Renal cortex interstitium (tissue), 15 donors: ENCODE measurements at places on chromosomes 2 and 18. TPM values are rescaled to one million over a fixed set of nuclear protein-coding genes. Genes with fewer than 3 reads are reported as not detected.

C2orf78 gene
- polyA plus RNA-seq = not detected

DNA sequence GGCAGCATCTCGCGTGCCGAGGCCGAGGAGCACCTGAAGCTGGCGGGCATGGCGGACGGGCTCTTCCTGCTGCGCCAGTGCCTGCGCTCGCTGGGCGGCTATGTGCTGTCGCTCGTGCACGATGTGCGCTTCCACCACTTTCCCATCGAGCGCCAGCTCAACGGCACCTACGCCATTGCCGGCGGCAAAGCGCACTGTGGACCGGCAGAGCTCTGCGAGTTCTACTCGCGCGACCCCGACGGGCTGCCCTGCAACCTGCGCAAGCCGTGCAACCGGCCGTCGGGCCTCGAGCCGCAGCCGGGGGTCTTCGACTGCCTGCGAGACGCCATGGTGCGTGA lies 10.7 kb downstream of the ZAP70 start:
- DNase-seq = no peak

- no peak for DNase-seq
These were observed 129.3 kb upstream of the CCDC150 start for GRCh38 chr2:196510246-196510645.

- DNase-seq = no peak
These were observed 440 bp upstream of the UGGT1 start for GRCh38 chr2:128090575-128090944.

- DNase-seq = no peak
These were observed 482.2 kb downstream of the SPAG16 start for GRCh38 chr2:213766465-213766901.

DNA sequence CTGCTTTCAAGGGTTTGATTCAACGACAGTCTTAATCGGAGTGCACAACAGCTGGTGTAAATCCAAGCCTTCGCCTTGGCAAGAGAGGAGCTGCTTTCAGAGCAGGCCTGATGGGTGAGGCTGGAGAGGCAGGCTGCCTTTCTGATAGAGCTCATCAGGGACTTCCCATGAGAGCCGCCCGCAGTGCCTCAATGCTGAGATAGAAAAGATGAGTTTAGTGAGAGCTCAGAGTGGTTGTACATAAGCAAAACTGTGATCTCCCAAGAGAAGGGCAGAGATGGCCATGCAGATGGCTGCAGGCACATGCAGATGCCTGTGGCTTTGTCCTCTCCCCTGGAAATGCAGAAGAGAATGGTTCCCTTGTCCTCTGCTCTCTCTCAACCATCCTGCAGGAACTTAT lies 122.1 kb downstream of the ARL4C start:
- no peak for DNase-seq

STPG4 gene
- polyA plus RNA-seq = 0.37 TPM

- no peak for DNase-seq
These were observed 29.6 kb upstream of the TMEM177 start for GRCh38 chr2:119649364-119649917.

DNA sequence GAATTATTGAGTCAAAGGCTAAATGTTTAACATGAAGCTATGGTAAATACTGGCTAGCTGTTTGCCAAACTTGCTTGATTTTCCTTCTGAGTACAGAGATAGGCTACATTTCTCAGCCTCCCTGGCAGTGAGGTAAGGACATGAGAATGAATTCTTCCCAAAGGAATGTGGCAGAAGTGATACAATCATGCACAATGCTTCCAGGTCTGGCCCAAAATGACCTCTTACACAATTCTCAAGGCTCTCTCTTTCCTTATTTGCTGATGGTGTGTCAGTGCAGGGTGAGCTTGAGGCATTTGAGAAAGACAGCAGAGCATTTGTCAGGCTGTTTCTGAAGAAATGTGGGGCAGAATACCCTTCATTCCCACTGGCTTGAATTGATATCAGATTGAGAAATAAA lies 95.6 kb upstream of the NABP1 start:
- no peak for DNase-seq

ALK gene
- polyA plus RNA-seq = 0.35 TPM

ACTR3 gene
- 170 TPM for polyA plus RNA-seq

DNA sequence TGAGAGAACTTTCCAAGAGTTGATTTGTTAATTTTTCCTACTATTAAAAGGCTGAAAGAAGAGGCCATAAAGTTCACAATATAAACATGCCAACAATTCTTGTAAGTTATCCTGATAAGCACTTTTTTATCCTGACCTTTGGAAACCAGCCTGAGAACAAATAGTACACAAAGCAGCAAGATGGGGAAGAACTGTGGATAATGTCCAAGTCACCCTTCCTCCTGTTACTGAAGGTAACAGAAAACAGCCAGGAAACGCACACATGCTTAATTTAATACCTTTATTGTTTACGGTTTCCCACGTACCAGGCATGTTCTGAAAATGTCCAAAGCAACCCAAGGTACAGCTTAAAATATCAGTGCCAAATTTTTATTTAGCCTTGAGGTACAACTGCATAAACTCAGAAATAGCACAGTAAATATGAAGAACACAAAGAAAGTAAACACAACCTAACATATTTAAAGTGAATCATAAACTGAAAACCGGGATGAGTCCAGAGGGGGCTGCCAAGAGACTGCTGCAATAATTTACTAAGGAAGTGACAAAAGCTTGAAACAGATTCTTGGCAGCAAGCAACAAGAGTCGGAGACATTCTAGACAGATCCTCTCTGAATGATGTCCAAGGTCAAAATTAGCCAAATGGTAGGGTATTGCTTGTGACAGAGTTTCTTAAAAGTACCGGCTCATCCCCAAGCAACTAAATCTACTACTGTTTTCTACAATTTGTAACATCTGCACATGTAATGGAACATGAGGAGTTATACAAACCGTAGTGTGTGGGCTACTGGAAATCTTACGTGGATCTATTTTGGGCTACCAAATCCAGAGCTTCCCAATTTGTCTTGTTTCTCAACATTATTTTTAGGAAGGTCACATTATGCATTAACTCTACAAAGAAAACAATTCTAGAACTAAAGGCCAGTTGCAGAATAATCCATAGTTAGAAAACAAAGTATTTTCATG lies 93.2 kb downstream of the CABYR start:
- no peak for DNase-seq

GULP1 gene
- 66.6 TPM for polyA plus RNA-seq

DNA sequence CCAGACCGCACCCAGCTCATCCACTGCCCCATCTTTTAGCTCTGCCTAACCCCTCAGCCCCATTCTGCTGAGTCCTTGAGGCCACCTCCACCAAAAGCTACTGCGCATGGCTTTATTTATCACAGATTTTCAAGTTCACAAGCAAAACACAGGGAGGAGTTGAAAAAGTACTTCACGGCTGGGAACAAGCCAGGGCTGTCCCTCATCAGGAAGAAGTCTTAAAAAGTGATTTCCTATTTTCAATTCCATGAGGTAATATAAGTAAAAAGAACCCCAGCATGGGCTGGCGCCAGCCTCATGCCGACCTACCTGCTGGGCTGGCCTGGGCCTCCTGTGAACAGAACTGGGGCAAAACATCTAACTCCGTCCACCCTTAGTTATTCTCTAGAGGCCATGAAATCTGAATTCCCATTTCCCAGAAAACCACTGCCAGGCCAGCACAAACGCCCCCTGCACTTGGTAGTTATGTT lies 69.0 kb downstream of the POLR1A start:
- no peak for DNase-seq

RNU2-63P gene
- polyA plus RNA-seq = not detected

DNA sequence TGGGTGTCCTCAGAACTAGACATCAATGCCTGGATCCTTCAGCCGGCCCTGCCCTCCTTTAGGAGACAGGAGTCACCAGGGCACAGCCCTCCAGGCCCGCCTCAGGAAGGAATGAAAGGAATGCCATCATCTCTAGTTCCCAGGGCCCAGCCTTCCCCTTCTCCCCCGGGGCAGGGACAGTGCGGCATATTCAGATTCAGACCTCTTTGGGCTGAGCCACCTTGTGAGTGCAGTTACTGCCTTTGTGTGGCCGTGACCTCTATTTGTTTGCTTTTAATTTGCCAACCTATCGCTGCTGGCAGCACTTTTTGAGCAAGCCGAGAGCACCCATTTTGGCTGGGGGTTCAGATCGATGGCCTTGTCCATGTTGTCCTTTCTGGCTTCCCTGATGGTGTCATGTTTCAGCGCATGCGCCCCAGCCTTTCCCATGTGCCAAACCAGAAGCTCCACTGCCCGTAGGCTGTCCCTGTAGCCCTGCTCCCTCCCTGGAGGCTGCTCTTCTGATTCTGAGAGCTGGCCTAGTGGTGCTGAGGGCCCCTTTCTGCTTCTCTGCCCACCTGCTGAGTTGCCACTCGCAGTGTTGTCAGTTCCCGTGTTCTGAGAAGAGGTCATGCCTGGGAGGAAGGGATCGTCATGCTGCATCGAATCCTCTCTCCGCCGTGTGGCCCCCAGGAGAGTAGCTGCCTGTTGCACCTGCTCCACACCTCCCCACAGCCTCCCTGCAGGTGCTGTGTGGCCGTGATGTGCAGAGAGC lies 10.9 kb downstream of the ANKRD23 start:
- DNase-seq = peak; percentile 59

DNA sequence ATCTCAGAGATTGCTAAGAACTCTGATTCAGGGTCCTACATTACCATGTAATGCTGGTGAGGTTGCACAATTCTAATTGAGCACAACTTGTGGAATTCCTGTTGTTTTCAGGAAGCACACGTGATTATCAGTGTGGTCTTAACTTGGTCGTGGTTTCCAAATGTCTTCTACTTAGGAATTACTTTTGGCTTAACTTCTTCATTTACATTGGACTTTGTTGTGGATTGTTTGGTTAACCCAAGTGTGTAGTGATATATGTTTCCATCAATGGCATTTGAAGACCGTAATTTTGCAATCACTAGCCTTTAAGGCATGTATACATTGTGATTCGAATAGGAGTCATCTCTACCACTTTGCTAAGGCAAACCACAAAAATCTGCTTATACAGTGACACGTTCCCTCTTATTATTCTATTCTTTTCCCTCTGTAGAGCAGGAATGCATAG lies 373.3 kb downstream of the IRS1 start:
- no peak for DNase-seq

DNA sequence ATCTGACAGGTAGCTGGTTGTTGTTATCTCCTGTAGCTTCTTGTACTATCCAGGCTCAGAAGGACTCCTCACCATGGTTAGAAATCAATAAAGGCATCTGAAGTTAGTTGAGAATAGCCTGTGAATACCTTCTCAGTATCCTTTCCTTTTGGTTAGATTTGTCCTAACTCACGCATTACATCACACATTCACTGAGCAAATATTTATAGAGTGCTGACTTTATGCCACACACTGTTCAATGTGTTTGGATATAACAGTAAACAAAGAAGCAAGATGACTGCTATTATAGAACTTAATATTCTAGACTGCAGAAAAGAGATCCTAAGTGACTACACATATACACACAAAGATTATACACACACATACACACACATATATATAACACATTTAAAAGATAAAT lies 889.9 kb upstream of the CHAC2 start:
- DNase-seq = no peak

DNA sequence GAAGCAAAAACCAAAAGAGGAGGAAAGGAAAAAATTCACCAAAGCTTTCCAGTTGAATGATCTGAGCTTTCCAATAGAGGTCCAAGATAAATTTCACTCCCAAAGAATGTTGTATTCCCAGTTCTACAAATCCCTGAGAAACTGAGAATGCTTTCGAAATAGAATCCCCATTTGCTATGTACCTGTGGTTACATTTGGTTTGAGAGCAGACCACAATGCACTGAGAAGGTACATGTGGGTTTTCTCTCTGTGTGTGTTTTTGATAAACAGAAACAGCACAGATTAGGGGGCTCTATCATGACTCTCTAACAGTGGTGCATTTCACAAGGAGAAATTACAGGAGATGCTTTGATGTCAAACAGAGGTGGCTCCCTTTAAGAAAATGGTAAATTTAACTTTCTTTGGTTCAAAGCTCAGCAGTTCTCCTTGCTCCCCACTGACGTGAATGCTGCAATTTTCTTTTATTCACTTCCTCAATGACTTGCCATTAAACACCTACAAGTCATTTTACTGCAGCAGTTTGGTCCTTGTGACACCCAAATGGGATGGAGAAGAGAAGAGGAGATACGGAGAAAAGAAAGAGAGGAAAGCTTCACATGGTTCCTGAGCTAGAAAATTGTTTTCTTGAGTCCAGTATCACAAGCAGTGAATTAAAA lies 108.7 kb downstream of the EPHA4 start:
- DNase-seq = no peak

GALM gene
- 60.0 TPM for polyA plus RNA-seq

DNA sequence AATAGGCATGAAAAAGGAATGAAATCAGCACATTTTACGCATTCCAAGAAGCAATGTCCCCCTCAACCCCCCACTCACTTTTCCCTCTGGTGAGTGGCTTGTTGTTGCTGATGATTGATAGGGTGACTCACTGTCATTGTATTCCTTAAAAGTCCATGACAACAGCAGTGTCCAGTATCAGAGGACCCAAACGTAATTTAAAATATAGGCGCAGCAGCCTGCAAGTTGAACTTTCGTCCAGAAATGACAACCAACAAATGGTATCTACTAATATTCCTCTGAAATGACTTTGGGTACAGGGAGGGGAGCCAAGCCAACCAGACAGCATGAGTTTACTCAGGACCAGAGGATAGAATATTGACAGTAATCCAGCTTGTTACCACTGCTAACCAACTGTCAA lies 182.9 kb upstream of the SIX3 start:
- no peak for DNase-seq

DNA sequence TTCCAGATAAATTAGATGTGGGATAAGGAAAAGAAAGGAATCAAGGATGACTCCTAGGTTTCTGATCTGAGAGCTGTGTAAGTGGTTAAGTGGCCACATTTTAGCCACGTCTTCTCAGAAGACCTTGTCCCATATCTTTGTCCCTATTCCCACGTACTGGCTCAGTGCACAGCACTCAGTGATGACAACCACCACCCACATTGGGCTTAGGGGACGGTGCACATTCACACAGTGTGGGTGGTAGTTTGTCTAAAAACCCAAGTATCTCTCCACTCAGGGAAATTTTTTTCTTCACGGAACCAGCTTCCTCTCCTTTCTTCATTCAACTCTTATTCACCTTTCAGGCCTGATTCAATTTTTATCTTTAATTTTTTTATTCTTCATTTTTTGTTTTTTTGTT lies 30.6 kb upstream of the GCC2 start:
- DNase-seq = no peak

CIDEA gene
- not detected for polyA plus RNA-seq

- DNase-seq = no peak
These were observed 155.8 kb upstream of the ERBB4 start for GRCh38 chr2:212694398-212694797.

GRCh38 chr18:42107287-42107686 lies 152.3 kb downstream of the PIK3C3 start:
- DNase-seq = no peak

GRCh38 chr2:189014449-189015138 lies 40.4 kb downstream of the COL3A1 start:
- no peak for DNase-seq

GRCh38 chr2:38771632-38772031 lies 6.4 kb upstream of the GEMIN6 start:
- DNase-seq = no peak

NDUFV2 gene
- 118 TPM for polyA plus RNA-seq
